NCI-H82 (cell line): ENCODE measurements at places on chromosomes 1 and 21.
A peak's percentile ranks its signal among the peaks of the same experiment; 100 is the strongest.

DNA sequence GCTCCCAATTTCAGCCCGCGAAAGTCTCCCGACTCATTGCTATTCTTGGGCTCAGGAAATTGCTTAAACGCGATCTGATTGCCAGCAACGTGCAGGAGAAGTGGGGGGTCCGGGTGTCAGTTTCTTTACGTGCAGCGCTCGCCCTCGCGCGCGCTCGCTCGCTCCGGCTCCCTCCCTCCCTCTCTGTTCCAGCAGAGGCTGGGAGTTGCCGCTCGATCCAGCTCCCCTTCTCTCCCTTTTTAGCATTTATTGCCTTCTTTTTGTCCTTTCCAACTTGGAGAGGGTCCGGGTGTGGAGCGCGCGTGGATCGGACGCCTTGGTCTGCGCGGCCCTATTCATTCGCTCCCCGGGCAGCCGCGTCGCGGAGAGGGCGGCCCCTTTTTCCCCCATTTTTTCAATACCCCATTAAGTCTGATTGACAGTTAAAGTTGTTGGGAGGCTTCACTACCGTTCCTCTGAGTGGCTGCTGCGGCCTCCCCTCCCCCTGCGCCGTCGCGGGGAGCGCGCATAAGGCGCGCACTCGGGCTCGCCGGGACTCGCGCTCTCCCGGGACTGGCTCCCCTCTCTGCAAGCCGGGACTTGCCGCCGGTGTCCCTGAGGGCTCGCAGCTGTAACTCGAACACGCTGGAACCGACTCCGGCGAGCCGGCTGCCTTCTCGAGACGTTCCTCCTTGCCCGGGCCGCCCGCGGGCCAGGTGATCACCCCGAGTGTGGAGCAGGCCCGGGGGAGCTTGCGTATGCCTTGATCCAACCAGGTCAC, at the start of gene DHRS3:
Gene DHRS3 (minus strand): TSS at position 310 of the 760 bp plus-strand sequence. CDS start 862 bp downstream, outside the sequence.
- DNase-seq, result peak; percentile 83

- DNase-seq, result no peak
These were observed 10.1 kb downstream of the JAM2 start for GRCh38 chr21:25649146-25649545.

DNA sequence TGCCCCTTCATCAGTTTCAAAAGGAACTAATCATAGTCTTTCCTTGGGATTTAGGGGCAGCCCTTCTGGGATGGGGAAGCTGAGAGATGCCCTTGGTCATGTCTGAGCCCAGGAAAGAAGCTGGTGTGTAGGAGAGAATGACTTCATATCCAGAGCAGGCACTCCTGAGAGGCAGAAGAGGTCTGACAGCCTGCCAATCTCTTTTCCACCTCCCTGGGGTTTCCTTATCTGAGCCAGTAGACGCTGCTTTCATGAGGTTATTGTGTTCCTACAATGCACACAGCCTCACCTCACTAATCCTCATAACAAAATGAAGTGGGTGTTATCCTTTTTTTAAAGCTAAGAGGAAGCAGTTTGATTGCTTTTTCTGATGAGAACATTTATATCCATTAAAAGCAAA, 14.1 kb downstream of the ROR1 start:
- peak; percentile 85 for DNase-seq

DNA sequence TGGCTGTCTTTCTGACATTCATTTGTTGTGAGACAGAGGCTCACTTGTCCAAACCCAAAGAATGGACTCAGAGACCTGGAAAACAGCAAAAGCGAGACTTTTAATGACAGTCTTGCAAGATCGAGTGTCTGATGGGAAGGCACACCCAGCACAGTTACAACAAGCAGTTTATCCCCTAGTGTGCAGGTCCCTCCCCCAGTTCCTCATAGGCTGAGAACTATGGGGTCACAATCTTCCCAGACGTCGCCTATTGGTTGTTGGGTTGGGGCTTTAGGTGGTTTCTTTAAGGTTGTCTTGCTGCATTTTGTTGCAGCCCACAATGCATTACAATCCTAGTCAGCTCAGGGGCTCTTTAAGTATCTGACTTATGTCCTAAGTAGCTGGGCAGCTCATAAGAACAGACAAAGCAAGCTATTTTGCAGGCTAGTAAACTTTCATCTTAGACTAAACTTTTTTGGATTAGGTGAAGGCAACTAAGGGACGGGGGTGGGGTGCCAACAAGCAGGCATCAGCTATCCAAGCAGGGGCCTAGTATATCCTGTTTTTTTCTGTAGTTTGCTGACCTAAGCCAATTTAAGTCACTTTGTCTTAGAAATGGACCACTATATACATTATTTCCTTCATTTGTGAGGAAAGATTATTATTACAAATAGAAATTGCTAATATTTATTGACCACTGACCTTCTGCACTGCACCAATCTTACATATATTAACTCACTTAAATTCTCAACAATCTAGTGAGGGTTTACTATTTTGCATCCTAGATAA, 151.8 kb downstream of the SETD4 start:
- no peak for DNase-seq

DNA sequence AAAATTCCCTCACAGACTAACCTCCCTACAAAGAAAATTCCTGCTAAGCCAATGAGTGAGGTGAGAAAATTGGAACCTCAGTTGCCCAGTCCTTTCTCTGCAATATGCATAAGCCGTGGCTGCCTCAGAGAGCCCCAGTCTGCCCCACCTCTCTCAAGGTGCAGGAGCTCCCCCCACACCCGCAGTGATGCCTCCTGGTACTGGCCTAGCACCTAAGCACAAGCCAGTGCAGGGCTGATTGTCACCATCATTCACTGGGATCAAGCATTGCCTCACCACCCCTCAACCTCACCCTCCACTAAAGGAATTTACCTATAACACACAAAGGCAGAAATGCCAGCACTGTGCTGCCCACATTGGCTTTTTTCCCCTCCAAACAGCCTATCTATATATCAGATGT, 56.9 kb downstream of the CD34 start:
- no peak for DNase-seq

DNA sequence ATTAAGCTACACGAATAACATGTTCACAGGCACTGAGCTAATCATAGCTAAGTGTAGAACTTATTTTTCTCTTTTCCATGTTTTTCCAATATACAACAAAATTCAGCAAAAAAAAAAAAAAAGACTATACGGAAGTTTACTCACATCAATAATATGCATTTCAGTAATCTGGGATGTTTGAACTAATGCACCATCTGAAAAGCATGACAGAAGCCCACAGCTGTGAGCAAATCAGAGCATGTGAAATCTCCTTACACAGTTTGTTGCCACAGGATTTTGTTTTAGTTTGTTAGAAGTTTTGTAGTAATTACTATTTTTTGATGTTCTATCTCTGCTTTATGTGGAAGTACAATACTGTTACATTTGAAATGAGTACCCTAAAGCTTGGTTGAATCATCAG, 1051.7 kb downstream of the TTLL7 start:
- no peak for DNase-seq

GRCh38 chr1:200744143-200744542, 5.5 kb downstream of the CAMSAP2 start:
- DNase-seq, result no peak

GRCh38 chr1:56060906-56061305, 518.5 kb downstream of the PLPP3 start:
- DNase-seq, result no peak
